ENCODE measurements at places on chromosomes 16 and 17.
A peak's percentile ranks its signal among the peaks of the same experiment; 100 is the strongest.

GRCh38 chr17:74119965-74120364 is 83.5 kb upstream of the RPL38 start:
- no peak for DNase-seq

DNA sequence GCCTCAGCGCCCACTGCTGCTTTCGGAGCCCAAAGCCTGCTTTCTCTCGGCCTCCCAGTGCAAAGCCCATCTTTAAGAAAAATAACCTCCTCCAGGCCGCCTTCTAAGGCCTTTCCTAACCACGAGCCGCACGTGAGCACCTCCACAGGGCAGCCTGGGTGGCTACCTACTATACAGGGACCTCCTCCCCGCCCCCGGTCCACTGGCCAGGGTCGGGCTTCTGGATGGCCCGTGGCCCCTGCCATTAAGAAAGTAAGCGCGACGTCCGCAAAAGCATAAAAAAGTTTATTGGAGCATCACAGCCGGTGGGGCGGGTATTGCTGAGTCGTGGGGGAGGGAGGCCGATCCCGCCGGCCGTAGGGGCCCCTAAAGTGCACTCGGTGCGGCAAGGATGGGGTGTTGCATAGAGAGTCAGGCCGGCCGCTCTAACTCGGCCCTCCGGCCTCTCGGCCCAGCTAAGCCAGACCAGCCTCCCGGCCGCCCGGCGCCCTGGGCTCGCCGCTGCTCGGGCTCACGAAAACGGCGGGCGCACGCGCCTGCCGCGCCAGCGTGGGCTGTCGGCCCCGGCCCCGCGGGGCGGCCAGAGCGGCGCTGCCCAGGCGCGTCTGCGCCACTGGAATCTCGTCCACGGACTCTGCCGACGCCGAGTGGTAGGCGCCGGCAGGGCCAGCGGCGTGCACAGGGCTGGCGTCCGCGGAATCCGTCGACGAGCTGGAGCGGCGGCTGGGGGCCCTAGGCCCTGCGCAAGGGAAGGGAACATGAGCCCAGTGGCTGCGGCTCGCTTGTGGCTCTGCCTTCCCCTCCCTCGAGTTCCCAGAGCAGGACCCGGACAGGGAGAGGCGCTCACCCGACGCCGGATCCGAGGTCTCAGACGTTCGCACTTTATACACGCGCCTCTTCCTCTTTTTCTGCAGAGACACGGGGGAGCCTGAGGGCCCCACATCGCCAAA is 1.1 kb upstream of the TPPP3 start:
- DNase-seq, result no peak

DNA sequence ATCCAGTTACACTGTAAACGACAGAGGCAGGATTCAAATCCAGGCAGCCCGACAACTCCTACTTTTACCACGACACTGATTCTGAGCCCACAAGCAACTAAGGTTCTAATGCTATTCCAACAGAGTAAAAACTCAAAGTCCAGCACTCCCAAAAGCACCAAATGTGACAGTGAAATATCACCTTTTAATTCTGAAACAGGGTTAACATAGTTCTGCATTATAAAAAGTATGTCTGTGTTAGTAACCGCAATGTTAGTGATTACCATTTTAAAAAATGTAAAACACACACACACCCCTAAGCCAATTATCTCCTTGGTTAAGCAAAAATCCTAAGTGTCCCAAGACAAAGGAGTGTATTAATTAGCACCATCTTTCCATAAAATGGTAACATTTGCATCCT is 19.7 kb downstream of the HELZ start:
- no peak for DNase-seq

DNA sequence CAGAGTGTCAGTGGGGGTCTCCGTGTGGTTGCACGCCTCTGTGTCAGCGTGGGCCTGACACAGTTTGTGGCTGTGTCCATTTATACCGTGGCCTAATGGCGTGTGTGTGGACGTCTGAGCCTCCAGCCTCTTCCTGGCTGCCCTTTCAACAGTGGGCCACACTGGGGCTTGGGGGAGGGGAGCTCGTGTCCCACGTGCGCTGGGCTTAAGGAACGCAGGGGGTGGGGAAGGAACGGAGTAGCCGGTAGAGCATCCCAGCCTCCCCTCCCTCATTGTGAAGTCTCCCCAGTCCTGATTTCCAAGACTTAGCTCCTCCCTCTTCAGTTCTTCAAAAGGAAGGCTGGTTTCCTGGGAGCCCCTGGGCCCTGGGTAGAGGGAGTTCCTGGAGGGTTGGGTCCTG is 9.5 kb upstream of the HES7 start:
- DNase-seq, result no peak

- no peak for DNase-seq
These were observed 99.9 kb upstream of the FAM20A start for GRCh38 chr17:68701046-68701445.

DNA sequence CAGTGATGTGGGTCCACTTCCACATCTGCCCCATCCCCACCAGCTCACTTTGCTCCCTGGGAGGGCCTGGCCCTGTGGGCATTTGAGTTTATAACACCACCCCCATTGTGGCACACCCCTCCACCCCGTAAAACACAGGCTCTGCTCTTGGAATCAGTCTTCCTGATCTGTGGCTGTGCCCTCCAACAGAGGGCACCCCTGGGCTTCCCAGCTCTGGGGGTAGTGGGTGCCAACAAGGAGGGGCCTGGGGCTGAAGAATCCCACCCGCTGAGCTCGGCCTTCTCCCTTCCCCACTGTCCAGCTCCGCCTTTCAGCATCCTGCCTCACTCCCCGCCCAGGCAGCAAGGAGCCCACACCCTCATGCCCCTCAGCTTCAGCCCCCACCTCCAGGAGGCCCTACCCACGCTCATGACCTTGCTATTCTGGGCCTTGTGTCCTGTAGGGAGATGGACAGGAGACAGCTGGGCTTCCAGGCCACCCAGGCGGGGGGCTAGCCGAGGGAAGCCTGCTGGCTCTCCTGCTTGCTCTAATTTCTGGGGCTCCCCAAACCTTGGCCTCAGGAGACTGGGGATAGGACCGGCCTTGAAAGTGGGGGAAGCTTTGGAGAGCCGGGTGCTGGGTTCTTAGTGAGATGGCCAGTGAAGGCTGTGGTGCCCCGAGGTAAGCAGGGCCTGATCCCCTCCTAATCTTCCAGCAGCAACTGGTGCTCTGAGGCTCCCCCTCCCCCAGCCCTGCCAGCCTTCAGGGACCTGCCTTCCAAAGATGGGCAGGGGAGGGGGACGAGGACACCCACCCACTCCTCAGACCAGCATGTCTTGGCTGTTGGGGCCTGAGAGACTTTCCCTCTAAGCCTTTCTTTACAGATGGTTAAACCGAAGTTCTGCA is 2.9 kb upstream of the ATP2A1 start:
- DNase-seq, result no peak

- no peak for DNase-seq
These were observed 309 bp downstream of the FOXJ1 start for GRCh38 chr17:76140661-76141211.

- no peak for DNase-seq
These were observed 32.7 kb downstream of the RHBDL3 start for GRCh38 chr17:32298298-32298697.

- DNase-seq, result no peak
These were observed 119.8 kb downstream of the PRKCA start for GRCh38 chr17:66422186-66422585.

- DNase-seq, result peak; percentile 72
These were observed at the start of gene TBCD for GRCh38 chr17:82751571-82752370. Gene TBCD, plus strand, starts transcription at chr17:82752065. Its CDS starts 129 bp downstream, at chr17:82752194.

- no peak for DNase-seq
These were observed 5.0 kb downstream of the NOG start for GRCh38 chr17:56598466-56598865.

- peak; percentile 33 for DNase-seq
These were observed 26.8 kb downstream of the MPP2 start for GRCh38 chr17:43880420-43880991.

DNA sequence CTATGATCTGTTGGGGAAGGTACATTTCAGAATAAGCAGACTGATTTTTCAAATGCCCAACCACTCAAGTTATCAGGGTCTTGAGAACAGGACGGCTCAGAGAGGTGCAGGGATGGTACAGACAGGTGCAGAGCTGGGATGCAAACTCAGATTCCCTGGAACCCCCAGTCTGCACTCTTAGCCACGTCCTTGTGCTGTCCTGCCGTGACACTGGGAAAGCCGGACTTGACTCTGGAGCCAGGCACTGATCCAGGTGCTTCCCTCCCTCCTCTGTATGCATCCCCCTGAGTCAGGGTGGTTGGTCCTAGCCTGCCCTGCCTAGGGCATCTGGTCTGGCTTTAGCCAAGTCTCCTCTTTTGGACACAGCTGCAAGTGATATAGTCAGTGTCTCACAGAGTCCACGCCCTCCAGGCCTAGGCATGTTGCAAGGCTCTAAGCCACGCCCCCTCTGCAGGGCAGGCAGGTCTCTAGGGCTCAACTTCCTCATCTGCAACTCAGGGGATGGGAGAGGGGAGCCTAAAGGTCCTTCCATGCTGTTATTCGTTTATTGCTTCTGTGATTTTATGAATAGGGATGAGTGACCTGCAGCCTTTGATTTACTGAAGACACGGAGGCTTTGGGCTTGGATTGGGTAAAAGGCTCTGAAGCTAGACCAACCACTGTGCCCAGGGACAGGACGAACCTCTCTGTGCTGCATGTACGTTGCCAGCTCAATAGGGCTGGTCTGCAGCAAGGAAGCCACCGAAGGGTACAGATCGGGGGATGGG is 97.3 kb downstream of the SDK2 start:
- DNase-seq, result no peak

GRCh38 chr16:89242795-89243200 is 25.3 kb downstream of the ZNF778 start:
- no peak for DNase-seq

DNA sequence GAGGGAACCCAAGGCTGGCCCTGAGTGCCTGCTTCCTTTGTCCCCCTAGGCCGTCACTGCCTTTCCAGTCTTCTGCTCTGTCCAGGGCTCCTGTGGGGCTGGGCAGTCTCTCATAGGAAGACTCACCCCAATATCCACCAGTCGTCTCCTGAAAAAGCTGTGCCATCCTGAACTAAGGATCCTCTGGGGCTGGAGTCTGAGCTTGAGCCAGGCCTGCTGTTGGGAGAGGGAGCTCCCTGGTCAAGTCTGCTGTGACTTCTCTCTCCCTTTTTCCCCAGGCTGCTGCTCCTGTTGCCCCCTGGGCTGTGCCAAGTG is 963 bp downstream of the MT1H start:
- no peak for DNase-seq

GRCh38 chr16:50224286-50224685 is 42.1 kb upstream of the ADCY7 start:
- no peak for DNase-seq

GRCh38 chr16:50688083-50688482 is 5.3 kb upstream of the NOD2 start:
- no peak for DNase-seq

DNA sequence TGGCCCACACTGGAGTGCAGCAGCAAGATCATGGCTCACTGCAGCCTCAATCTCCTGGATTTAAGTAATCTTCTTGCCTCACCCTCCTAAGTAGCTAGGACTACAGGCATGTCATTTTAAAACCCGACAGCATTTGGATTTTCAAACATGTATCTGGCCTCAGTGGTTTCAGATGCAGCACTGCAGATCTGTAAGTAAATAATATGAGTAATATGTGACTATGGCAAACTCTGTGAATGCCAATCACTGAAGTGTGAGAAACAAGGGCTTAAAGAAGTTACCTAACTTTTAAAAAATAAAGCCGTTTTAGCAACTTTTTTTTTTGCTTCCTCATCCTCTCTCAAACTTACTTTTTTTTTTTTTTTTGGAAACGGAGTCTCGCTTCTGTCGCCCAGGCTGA is 11.9 kb downstream of the CEP20 start:
- no peak for DNase-seq

DNA sequence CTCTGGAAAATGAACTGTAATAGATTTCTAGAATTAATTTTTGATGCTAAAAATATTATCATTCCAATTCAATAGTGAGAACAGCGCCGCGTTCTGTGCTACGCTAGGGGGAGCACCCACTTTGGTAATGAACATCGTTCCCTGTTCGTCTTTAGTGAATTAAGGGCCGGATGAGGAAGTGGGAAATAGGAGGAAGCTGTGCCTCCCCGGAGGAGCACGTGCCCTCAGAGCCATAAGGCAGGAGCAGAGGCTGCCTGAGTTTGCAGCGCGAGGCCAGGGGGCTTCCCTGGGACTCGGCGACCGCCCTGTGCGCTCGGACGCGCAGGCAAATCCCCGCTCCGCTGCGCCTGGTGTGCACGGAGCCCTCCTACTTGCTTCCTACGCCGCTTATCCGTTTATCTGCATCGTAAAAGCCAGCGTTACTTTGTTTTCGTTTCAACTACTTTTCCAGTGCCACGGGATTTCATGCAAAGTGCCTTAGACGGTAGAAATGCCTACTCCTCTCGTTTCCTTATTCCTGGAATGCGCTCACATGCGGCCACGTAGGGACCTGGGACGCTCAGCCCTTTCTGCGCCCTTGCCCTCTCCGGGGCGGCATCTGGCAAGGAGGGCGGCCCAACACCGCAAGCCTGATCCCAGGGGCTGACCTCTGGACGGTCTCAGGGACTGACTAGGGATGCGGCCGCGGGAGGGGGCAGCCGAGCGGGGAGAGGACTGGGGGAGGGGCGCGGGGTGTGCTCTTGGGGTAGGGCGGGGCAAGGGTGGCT is 76.4 kb downstream of the KCNJ12 start:
- no peak for DNase-seq

DNA sequence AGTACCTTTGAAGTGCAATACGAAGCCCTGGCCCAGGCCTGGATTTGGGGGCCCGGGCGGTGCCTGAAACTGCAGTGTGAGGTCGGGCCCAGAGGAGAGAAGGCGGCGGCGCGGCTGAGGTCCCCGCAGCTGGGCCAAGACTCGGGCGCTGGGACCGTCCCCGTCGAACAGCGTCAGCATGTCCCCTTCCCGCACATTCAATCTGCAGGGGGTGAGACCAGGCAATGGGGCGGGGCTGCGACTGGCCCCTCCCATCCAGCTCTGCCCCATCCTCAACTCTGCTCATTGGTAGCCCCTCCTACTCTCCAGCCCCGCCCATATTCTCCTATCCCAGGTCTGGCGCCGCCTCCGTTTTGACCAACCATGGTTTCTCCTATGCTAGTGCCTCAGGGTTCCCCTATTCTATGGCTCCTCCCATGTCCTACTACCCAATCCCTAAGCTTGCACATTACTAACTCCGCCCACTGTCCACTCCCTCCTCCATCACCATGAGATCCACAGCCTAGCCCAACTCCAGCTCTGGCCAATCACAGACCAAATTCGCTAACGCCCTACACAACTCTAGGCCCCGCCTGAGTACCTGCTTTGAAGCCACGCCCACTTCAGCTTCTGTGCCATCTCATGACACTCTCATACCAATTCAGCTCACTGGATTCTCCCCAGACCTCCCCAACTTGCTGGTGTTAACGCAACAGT is 14.4 kb upstream of the CDIPT start:
- peak; percentile 56 for DNase-seq

- DNase-seq, result no peak
These were observed 37.0 kb upstream of the HAPSTR1 start for GRCh38 chr16:9054460-9054859.
